ENCODE measurements at places on chromosomes 1 and 21.

- no peak for DNase-seq
Measured at GRCh38 chr21:34553151-34553952, 41.3 kb upstream of the KCNE1 start.

- no peak for DNase-seq
Measured at GRCh38 chr1:64568171-64568450, 98.2 kb downstream of the CACHD1 start.

DNA sequence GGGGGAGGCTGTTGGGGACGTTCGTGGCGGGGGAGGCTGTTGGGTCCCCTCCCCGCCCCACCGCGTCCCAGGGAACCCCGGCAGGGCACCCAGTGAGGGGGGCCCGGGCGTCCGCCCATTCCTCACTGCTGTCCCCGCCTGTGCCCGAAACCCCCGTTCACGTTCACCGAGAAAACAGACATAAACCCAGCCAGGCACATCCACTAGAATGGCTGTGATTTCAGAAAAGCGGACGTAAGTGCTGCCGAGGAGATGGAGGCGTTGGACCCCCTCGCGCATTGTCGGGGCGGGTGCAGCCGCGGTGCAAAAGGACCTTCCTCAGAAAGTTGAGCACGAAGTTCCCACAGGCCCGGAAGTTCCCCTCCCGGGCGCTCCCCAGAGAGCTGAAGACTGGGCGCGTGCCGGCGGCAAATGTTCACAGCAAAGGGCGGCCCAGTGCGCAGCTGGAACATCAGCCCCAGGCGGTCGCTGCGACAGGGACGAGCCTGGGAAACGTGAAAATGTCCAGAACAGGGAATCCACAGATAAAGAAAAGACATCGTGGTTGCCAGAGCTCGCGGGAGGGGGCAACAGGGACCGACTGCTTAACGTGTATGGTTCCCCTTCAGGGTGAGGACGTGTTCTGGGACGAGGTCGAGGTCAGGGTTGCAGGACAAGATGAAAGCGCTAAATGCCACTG lies 18.5 kb upstream of the SAMD11 start:
- peak; percentile 69 for DNase-seq

DNA sequence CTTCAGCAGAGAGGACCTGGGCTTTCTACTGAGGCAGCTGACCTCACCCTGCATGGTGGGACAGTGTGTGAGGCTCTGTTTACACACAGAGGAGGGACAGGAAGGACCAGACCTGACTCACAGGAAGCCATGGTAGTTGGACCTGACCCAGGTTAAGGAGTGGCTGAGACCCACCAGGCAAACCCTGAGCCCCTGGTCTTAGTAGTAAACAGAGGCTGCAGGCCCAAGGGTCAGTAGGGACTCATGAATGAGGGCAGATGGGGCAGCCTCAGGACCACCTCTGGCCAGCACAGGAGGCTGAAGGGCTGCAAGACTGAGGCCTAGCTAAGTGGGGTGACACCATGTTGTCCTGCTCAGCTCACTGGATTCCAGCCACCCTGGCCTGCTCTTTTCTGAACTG lies 273.2 kb downstream of the GRIK3 start:
- no peak for DNase-seq

DNA sequence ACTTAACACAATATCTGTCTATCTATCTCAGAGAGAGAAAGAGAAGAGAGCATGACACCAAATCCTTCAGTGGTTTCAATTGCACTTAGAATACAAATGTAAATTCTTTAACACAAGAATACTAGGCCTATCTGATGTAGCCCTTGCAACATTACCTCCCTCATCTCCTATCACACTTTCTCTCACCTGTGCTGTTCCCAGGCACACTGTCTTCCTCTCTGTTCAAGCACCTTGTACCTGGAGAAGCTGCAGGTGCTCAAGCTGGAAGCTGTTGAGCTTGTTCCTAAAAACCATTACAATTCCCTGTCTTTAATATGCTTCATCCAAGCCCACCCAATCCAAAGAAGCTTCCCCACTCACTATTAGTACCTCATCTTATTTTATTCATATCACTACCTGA lies 97.0 kb downstream of the GDAP2 start:
- DNase-seq, result no peak

DNA sequence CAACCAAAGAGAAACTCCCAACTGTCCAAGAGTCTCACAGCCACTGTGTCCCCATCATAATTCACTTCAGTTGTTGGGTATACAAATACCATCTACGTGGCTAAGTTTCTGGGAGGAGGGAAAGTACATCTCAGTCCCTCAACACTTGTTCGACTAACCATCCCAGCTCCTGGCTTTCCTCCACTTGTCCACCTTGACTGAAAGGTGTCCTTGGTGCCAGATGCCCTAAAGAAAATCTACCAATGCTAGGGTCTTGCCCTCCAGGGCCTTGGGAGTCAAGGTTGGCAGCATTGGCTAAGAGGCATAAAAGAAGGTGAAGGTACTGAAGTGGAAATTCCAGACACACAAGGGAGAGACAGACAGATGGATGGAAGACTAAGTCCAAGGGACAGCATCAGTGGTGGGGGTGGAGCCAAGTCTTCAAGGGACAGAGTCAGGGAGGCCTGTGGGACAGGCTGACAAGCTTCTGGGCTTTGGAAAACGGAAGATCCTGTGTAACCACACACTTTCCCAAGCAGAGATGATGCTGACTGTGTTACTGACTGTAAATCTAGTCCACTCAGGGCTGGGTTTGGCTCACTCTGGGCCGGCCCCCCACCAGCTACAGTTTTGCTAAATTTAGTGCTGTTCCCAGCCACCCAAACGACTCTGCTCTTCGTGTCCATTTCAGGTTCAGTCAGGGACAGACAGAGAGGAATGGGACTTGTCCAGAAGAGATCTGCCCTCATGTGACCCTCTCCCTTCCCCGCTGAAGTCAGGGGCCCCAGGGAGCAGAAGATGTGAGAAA lies 60.1 kb downstream of the CD34 start:
- DNase-seq, result no peak

DNA sequence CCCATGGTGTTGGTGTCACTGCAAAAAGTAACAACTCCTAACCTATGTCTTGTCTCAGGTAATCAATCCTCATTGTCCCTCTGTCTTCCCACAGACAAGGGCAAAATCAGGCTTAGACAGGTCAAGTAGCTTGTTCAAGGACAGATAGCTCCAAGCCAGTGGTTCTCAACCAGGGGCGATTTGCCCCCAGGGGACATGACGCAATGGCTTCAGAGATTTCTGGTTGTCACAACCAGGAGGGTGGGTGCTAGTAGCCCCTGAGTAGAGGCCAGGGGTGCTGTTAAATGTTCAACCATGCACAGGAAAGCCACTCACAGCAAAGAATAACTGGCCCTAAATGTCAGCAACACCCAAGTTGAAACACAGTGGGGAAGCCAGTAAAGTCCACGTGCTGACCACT lies 178.9 kb downstream of the RUNX1 start:
- DNase-seq, result no peak

DNA sequence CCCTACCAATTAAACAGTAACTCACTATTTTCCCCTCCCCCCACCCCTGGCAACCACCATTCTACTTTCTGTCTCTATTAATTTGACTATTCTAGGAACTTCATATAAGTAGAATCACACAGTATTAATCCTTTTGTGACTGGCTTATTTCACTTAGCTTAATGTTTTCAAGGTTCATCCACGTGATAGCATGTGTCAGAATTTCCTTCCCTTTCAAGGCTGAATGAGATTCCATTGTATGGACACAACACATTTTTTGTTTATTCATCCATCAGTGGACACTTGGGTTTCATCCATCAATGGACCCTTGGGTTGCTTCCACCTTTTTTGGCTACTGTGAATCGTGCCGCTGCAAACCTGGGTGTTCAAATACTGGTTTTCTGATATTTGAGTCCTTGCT lies 41.7 kb downstream of the EIF2D start:
- DNase-seq, result no peak

- DNase-seq, result no peak
Measured at GRCh38 chr1:210373628-210373877, 44.9 kb downstream of the HHAT start.

GRCh38 chr1:115134850-115135480 lies 45.7 kb upstream of the TSPAN2 start:
- DNase-seq, result no peak

- DNase-seq, result no peak
Measured at GRCh38 chr1:10968411-10968826, 44.0 kb upstream of the TARDBP start.

DNA sequence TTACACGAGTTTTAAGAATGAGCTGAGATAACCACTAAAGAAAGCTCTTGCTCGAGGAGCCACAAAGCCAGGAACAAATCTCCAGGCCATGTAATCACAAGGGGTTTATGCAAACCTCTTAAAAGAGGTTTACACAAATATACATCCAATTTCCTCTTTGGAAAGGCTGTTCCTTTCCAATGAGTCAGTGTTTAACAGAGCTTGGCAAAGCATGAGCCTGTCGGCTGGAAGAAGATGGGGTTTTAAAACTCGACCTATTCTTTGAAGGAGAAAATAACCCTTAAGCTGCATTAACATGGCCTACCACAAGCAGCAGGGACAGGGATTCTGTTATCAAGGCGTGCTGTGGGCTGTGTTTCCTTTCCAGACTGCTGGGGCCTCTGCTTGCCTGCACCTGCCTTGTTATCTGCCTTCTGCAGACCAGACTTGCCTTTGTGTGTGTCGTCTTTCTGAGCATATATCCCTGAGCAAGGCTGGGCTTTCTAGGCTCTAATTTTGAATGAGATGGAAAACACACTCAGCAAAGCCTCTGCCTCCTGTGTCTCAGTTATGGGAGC lies 40.6 kb upstream of the CYP2J2 start:
- DNase-seq, result peak; percentile 40

DNA sequence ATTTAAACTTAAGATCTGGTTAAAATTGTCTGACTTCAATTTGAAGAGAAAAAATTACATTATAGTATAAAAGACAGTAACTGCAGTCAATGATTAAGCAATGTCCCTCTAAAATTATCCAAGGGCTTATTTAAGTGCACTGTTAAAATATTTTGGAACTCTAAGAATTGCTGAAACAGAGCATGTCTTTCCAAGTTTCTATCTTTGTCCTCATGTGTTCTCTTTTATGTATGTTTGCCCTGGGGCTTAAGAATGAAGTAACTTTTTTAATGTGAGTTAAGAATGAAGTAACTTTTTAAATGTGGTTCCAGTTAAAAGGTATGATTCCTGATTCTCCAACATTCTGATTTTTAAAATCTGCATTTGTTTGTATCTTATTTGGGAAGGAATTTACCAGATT lies 69.0 kb upstream of the MARK1 start:
- no peak for DNase-seq

- DNase-seq, result no peak
Measured at GRCh38 chr1:150695561-150695960, 1.4 kb downstream of the GOLPH3L start.

DNA sequence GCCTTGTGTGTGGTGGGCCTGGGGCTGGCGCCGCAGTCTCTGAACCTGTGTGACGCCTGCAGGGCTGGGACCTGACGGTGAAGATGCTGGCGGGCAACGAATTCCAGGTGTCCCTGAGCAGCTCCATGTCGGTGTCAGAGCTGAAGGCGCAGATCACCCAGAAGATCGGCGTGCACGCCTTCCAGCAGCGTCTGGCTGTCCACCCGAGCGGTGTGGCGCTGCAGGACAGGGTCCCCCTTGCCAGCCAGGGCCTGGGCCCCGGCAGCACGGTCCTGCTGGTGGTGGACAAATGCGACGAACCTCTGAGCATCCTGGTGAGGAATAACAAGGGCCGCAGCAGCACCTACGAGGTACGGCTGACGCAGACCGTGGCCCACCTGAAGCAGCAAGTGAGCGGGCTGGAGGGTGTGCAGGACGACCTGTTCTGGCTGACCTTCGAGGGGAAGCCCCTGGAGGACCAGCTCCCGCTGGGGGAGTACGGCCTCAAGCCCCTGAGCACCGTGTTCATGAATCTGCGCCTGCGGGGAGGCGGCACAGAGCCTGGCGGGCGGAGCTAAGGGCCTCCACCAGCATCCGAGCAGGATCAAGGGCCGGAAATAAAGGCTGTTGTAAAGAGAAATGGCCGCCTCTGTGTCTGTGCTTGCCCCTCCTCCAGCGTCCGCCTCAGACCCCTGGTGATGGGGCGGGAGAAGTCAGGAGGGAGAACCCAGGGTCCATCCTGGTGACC lies 788 bp downstream of the ISG15 start:
- peak; percentile 50 for DNase-seq

GRCh38 chr1:179883040-179883744 lies 1.1 kb downstream of the TOR1AIP1 start:
- DNase-seq, result no peak

GRCh38 chr1:25861316-25862286 lies 2.3 kb upstream of the AUNIP start:
- peak; percentile 49 for DNase-seq

GRCh38 chr21:44353191-44353970 lies at the start of gene TRPM2:
TRPM2 (plus strand) TSS chr21:44353621; CDS start chr21:44353701, 80 bp downstream.
- peak; percentile 80 for DNase-seq

DNA sequence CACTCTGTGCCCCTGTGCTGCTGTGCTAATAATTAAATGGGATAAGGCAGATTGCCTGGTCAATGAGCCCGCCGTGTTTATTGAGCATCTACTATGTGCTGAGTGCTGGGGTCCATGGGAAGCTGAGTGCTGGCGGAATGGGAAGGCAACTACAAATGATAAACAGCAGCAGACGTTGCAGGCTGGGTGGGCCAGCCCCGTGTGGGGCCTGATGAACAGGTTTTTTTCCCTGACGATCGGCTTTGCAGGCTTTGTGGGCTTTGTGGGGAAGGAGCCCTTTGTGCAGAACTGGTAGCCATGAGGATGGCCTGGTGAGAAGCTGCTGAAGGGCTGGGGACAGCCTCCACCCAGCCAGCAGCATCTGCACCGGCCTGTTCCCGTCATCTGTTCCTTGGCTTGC lies 3.5 kb downstream of the PDE9A start:
- DNase-seq, result no peak

GRCh38 chr1:2258996-2259395 lies 30.9 kb downstream of the SKI start:
- no peak for DNase-seq

Data from femur (tissue), 1 donor.